ENCODE measurements at places on chromosomes 2 and 18. TPM values are rescaled to one million over a fixed set of nuclear protein-coding genes. Genes with fewer than 3 reads are reported as not detected.

Gene RESP18
- total RNA-seq: not detected

Gene ZNF892
- not detected for total RNA-seq

Gene DLX1
- 3.5 TPM for total RNA-seq

Gene OTX1
- total RNA-seq: 3.5 TPM

Gene EMX1
- total RNA-seq: 0.20 TPM

Gene PUS10
- total RNA-seq: 4.0 TPM

Gene EGR4
- 0.28 TPM for total RNA-seq

Gene CNDP1
- not detected for total RNA-seq

Gene RAX
- not detected for total RNA-seq

Gene GPR17
- total RNA-seq: not detected

Gene VIT
- not detected for total RNA-seq

Gene AFF3
- not detected for total RNA-seq

Gene CAVIN2
- 10.3 TPM for total RNA-seq

Gene LYG2
- total RNA-seq: not detected

Gene RAB6C
- not detected for total RNA-seq

Gene SERPINB13
- total RNA-seq: not detected

Gene PROKR1
- total RNA-seq: not detected

Gene CARF
- 1.3 TPM for total RNA-seq

Gene ANKRD53
- total RNA-seq: 0.11 TPM

Gene FAHD2A
- total RNA-seq: 29.2 TPM

Gene SERPINE2
- total RNA-seq: 214 TPM

Gene COBLL1
- 4.1 TPM for total RNA-seq

Gene GMPPA
- 40.5 TPM for total RNA-seq

All from A549 treated with CpdA at 1 μM for 4 hours (cell line).